ENCODE measurements at places on chromosomes 13 and 19. TPM values are rescaled to one million over a fixed set of nuclear protein-coding genes. Genes with fewer than 3 reads are reported as not detected.

CNFN gene
- not detected for total RNA-seq

CD177 gene
- 4.5 TPM for total RNA-seq

ANKRD10 gene
- total RNA-seq, result 170 TPM

RNF17 gene
- total RNA-seq, result 0.43 TPM

FGF21 gene
- not detected for total RNA-seq

CYP2F1 gene
- not detected for total RNA-seq

ZNF534 gene
- 0.37 TPM for total RNA-seq

RPS19 gene
- total RNA-seq, result 1,008 TPM

CAPN12 gene
- 4.8 TPM for total RNA-seq

FBN3 gene
- not detected for total RNA-seq

PRR19 gene
- not detected for total RNA-seq

PNPLA6 gene
- total RNA-seq, result 357 TPM

TTYH1 gene
- not detected for total RNA-seq

PDE4A gene
- 2.3 TPM for total RNA-seq

POLR1D gene
- total RNA-seq, result 129 TPM

IZUMO2 gene
- total RNA-seq, result not detected

C19orf18 gene
- not detected for total RNA-seq

CACNG7 gene
- not detected for total RNA-seq

SETDB2 gene
- 8.0 TPM for total RNA-seq

NCAN gene
- not detected for total RNA-seq

PCDH8 gene
- not detected for total RNA-seq

RNU6-9 gene
- total RNA-seq, result not detected

FOXA3 gene
- 7.6 TPM for total RNA-seq
